ENCODE measurements at places on chromosomes 5 and 9.
A peak's percentile ranks its signal among the peaks of the same experiment; 100 is the strongest.

DNA sequence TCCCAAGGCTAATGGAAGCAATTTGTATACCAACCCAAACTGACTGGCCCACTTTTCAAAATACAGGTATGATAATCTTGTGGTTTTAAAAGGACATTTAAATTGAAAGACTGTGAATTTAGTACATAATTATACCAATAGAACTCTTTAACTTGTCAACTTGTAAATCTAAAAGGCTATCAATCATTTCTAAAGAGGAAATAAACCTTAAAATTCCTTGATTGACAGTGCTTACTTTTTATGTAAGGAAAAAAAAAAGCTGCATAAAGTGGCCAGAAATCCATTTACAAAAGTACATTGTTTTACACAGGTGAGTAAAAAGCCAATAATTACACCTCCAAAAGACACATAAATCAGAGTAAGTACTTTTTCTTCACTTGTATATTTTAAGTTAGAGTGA lies 367.4 kb downstream of the EBF1 start:
- DNase-seq = no peak

GRCh38 chr5:171207256-171207847 lies 101.7 kb upstream of the TLX3 start:
- peak; percentile 38 for DNase-seq

- peak; percentile 84 for DNase-seq
Measured at GRCh38 chr5:116137544-116138378, 52.9 kb downstream of the COMMD10 start.

- no peak for DNase-seq
Measured at GRCh38 chr5:156686380-156686779, 163.7 kb upstream of the PPP1R2B start.

DNA sequence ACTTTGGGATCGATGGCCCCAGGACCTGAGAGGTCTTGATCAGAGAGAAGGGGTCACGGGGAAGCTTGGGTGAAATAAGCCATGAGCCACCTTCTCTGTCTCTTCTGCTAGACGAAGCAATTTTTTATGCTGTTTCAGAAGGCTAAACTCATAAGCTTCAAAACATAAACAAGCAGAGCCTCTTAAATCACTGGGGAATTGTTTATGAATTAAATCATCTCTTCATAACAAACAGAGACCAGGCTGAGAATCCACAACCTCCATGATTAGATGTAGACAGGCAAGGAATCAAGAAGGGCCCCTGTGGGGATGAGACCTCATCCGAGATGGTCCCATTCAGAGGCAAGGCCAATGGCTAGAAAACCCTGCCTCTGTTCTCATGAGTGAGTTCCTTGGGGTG lies 21.7 kb upstream of the TCOF1 start:
- no peak for DNase-seq

DNA sequence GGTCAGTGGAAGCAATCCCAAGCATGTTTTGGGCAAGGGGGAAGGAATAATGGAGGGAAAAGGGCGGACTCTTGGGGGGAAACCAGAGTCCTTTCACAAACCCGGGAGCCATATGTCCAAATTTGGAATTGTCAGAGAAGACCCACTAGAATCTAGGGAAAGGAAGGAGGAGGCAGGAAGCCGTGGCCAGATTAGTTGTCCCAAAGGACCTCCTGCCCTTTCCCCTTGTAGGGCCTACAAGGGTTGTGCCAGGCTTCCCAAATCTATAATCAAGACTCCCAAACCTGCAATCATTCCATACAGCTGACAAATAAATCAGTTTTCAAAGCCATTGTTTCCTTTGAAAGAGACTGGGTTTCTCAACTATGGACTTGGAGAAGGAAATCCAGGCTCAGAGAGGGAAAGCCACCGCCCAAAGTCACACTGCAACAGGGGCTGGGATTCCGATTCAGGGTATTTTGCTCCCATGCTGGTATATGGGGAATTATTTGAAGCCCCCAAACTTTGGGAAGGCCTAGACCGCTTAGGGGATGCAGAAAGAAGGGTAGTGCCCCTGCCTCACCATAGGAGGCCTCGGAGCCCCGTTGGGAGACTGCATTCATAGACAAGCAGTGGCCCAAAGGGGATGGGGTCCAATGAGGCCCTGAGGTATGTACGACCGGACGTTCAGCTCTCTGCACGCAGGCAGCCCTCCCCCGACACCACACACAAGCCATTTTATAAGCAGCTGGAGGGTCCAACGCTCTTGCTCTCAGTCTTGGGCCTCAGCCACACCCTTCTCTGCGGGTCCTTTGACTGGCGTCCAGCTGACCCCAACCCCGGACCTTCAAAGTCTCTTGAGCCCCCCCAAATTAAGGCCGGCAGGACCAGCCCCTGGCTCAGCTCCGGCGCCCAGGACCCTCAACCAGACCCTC lies 815 bp downstream of the ANXA6 start:
- peak; percentile 46 for DNase-seq

Measured in G401 (cell line).